ENCODE measurements at places on chromosomes 7 and 10.

- DNase-seq = no peak
These were observed 51.3 kb downstream of the AOC1 start for GRCh38 chr7:150903606-150904005.

GRCh38 chr7:16881844-16882243 is at the start of gene AGR3:
Gene AGR3, minus strand, starts transcription at chr7:16881983. Its CDS starts 3,365 bp downstream, at chr7:16878618.
- DNase-seq = no peak

DNA sequence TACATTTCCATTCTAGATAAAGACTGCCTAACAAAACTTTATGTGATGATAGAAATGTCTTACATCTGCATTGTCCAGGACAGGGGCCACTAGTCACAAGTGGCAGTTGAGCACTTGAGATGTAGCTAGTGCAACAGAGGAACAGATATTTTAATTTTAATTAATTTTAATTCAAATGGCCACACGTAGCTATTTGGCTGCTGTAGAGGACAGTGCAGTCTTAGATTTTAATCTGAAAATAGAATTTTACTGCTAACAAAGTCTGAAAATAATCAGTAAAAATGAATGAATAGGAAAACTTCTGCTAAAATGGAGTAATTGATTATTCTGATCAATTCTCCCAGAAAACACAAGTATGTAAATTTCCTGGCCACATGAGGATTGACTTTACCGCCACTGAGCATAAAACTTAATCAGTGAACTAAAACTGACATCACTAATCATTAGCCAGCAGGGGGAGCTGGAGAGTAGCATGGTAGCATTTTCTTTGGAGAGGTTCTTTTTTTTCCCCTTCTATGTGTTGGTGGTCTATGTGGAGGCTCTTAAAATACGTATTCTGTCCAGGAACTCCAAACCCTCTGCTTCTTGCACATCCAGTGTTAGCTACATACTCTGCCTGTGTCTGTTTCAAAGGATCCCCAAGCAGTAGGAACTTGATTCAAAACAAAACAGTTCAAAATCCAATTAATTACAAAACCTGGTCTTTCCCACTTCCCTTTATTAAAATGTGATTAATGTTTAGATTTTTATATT is 52.1 kb downstream of the TSPAN12 start:
- peak; percentile 56 for DNase-seq

GRCh38 chr7:27179503-27180430 is 5.3 kb downstream of the HOXA11 start:
- DNase-seq = peak; percentile 82

DNA sequence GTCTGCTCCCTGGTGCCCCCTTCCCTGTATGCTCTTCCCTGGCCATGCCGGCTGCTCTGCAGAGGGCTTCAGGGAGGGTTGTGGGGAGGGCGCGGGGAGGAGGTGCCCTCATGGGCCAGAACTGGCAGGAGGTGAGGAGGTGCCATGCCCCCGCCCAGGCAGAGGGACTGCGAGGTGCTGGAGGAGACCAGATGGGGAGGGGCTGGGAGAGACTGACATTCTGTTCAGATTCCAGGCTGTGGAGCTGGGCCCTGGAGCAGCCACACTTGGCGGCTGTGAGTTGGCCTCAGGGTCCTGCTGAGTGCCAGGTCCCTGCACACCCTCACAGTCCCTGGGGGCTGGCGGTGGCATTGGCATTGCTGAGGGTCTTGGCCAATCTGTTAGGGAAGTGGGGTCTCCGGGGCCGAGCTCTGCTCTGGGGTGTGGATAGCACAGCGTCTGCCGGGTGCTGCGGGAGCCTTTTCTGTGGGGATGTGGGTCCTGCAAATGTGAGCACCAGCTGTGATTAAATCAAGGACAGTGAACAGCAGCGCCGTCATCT is 25.4 kb downstream of the INPP5A start:
- no peak for DNase-seq
